ENCODE measurements at places on chromosomes 5 and 9.

GRCh38 chr5:82760856-82761255 lies 316.3 kb downstream of the TMEM167A start:
- no peak for DNase-seq

DNA sequence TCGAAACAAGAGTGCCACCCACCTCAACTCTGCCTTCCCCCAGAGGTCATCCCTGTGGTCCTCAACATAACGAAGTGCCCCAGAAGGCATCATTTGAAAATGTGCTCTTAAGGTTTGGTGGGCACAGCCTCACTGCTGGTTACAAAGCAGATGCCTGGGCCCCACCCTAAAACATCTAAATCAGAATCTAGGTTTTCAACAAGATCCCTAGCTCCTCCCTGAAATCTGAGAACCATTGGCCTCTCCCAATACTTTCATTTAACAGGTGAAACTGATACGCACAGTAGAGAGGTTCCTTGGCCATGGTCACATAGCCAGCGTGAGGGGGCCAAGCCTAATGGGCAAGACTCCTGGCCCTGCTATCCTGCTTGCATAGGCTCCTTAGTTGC lies 376.2 kb upstream of the CLINT1 start:
- DNase-seq, result no peak

DNA sequence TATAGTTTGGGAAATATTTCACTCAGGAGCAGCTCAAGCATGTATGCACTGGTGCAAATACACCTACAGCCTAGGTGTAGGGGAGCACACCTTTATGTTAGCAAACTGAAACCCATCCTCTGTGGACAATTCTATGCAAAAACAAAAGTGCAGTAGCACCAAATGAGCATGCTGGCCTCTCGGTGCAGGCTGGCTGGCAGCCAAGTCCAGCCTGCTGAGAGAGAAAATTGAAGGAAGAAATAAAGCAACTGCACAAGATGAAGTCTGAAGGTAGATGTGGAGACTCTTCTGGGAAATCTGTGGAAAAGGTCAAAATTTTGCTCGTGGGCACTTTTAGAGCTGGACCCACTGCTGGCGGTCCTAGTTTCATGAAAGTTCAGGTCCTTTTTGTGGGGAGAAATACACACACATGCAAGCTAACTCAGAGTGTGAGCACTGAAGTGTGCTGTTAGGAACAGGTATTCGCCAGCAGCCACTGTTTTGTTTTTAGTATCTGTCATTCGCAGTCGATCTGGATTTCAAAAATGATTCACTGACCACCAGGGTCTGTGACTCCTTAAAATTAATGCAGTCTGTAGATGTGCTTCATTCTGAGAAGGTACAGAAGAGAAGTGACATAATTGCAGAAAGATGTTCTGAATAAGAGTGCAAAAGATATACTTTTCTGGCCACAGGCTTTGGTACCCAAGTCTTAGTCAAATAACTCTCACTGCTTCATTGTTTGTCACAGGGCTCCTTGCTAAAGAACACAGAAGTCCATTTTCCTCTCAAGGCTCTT lies 281.7 kb downstream of the PARP8 start:
- no peak for DNase-seq

- no peak for DNase-seq
These were observed 15.3 kb downstream of the TERT start for GRCh38 chr5:1279443-1280151.

DNA sequence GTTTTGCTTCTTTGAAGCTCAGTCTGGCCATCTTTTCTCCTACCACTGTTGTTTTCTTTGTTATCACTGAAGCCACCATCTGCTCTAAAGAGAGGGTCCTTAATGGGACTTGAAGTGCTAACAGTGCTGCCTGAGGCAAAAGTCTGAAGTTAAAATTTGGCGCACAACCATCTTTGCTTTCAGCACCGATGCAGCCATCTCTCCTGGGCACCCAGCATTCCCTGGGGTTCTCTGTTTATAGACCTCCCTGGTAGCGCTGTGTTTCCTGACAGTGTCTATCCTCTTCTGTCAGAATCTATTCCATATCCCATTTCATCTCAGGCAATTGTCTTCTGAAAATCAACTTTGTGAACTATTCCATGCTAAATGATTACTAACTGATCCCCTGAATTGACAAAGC lies 491.5 kb upstream of the MPDZ start:
- no peak for DNase-seq

GRCh38 chr5:169168280-169168679 lies 132.7 kb downstream of the SLIT3 start:
- no peak for DNase-seq

- no peak for DNase-seq
These were observed 27.1 kb downstream of the GRAMD2B start for GRCh38 chr5:126450346-126450745.

DNA sequence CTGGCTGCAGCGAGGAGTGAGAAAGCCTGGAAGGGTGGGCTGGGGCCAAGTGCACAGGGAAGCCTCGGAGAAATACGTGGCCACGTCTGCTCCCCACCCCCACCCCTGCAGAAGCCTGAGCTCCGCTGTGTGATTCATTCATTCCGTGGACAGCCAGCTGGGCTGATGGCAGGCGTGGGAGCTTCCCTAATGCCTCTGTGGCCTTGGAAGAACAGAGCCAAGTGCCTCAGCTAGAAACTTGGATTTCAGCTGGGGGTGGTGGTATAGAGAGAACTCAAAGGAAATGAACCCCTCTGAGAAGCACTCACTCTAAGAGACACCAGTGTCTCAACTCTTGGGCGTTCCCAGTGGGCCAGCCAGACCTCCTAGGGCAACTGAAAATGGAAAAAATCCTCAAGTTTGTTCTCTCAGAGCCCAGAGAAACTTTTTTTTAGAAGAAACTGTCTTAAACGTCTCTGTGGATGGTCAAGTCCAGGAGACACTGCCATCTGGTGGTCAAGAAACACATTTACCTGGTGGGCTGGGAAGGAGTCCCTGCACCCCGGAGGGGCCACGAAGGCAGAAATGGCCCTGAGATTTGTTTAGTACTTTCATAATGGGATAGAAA lies 18.0 kb downstream of the ATOX1 start:
- DNase-seq, result peak; percentile 92

GRCh38 chr5:72035831-72036230 lies 71.4 kb upstream of the MAP1B start:
- DNase-seq, result no peak

GRCh38 chr5:77306531-77306930 lies 96.1 kb downstream of the PDE8B start:
- no peak for DNase-seq

DNA sequence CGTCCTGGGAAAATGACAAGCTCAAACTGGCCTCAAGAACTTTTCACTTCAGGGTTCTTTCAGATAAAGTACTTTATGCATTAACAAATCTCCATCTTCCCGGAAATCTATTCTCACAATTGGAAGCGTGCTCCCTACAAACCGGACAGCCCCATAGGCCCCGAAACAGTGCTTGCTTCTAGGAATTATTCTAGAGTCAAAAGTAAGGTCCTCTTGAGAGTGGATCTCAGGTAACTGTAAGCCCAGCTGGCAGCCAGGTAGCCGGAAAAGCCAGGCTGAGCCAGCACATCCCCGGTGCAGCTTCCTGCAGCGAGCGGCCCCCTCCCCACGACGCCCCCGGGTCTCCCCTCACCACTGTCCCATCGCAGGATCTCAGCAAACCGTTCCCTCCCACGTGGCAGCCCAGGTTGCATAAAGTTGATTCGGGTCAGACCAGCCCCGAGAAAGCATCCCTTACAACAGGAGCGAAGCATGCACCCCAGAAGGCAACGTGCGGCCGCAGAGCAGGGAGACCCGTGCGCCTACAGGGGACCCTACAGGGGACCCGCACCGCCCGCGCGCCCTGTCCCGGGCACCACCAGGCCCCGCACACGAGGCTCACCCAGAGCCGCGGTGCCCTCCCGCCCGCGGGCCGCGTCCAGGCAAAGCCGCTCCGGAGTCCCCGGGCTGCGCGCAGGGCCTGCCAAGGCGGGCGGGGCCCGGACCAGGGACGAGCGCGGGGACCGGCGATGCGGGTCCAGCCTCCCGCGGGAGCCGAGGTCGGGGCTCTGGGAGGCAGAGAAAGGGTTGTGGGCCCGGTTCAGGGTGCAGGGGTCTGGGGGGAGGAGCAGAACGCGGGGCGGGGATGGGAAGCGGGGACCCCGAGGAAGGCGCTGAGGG lies 920 bp downstream of the LPCAT1 start:
- DNase-seq, result no peak

DNA sequence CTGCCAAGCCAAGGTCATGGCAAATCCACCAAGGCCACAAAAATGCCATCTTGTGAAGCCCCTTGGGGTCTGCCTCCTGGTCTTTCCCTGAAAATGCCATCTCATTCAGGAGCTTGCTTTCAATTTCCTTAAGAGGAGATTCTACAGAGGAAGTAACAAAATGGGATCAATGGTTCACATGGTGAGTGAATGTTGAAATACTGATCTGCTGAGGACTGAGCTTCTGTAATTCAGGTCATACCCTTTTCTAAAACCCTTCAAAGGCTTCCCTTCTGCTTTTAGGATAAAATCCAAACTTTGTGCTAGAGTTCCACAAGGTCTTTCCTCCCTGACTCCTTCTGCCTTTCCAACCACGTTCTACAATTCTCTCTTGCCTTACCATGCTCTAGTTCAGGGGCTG lies 24.7 kb upstream of the NR3C1 start:
- DNase-seq, result no peak

DNA sequence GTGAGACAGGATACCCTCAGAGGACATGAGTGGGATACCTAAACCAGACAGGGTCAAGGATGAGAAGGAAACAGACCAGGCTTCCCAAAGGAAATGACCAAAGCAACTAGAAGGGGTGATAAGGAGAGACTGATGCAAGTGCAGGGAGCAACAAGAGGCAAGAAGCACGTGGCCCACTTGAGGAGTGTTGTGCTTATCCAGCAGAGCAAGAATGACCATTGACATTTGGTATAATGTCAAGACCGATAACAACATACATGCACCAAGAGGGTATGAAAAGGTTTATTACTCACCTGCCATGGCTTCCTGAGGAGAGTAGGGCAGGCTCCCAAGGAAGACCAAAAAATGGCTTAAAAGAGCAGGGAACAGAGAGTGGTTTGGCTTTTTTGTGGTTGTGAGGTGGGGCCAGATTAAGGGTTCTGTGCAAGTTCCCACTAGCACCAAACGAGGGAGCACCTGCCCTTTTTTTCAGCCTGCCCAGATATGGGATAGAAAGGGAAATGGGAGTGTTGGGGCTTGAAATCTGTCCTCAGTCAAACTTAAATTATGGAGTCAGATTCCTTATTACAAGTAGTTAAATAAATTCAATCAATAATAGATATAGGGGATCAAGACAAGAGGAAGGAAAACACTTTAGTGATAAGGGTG lies 513.6 kb downstream of the RASEF start:
- DNase-seq, result no peak

DNA sequence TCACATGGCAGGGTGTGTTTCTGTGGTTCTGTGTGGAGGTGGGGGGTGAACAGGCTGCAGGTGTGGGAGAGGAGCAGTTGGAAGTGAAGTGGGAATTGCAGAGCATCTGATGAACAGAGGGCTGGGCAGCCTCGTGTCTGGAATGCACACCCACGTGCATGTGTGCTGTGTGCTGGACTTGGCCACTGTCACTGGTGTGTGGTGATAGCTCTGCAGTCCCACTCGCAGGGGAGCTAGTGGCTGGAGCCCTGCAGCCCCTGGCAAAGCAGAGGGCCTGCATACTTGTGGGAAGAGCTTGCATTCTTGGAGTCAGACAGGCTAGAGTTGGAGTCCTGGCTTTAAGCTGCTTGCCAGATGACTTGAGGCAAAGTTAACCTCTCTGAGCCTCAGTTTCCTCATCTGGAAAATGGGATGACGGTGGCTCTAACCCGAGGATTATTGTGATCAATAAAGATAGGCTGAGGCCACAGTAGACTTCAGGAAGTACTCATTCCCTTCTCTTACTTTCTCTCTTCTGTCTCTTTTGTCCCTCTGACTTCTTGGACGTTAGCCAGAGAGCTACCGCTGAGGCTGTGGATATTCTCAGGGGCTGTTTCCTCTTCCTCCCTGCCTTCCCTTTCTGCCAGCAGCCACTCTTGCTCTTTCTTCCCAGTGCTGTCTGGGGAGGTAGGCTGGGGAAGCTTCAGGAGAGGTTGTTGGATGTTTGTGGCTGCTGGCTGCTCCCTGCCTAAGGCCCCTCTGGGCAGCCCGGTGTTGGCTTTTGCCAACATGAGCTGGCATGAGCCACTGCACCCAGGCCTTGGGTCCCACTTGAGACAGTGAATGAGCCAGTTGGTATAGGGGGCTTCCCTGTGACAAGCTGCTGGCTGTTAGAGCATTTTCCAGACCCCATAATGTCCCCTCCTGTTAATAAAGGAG lies 18.3 kb downstream of the PSAT1 start:
- peak; percentile 9 for DNase-seq

DNA sequence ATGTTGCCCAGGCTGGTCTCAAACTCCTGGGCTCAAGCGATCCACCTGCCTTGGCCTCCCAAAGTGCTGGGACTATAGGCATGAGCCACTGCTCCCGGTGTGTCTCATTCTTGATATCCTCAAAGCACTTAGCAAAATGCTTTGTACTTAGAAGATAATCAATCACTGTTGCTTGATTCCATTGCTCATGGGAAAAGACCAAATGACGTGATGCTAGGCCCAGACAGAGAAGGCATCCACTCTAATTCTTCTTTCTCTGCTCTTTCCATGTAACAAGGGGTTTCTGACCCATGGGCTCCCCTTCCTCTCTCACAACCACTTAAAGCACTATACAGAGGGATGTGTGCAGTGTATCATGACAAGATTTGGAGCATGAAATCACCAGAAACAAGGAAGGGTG lies 83.0 kb downstream of the APBA1 start:
- no peak for DNase-seq

GRCh38 chr5:170945275-170945674 lies 83.5 kb downstream of the RANBP17 start:
- DNase-seq, result no peak

DNA sequence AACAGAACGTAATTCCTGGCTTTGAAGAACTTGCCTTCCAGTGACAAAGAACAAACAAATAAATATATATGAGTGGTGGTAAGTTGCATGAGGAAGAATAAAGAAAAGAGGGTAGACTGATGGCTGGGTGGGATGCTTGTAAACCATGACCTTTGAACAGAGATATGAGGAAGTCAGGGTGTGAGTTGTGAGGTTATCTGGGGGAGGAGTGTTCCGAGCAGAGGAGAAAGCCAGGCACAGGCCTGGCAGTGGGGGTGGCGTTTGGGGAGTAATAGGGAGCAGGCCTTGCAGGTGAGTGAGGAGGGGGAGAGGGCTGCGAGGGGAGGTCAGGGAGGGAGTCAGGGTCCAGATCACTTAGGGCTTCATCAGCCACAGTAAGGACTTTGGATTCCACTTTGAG lies 213.4 kb downstream of the PTTG1 start:
- no peak for DNase-seq

DNA sequence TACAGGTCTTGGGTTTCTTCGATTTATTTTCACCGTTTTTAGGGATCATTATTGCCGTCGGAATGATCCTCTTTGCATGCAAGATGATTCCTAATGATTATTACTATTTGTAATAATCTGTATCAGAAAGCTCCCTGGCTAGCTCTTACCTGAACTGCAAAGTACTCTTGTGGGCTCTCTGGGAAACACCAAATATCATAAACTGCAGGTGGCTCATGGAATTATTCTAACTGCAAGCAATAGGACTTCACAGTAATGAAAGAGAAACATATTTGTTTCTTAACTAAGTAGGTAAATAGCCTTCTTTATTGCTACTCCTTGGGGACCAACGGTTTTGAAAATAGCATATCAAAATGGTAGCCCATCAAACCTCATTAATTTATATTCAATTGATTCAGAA lies 219.4 kb downstream of the NFIB start:
- no peak for DNase-seq

- DNase-seq, result no peak
These were observed 137.9 kb downstream of the GNAQ start for GRCh38 chr9:77893706-77894105.

Data from fibroblast of skin of left biceps (primary cell).